Activated CD8-positive, alpha-beta T cell treated with anti-CD3 and anti-CD28 coated beads for 36 hours (primary cell): ENCODE measurements at places on chromosomes 3 and 15.

- H3K27ac ChIP-seq = no peak overlapping the region
- H3K4me3 ChIP-seq = no peak overlapping the region
- no peaks in the 10 kb centered on the region for H3K4me1 ChIP-seq
Observed at GRCh38 chr3:65545429-65545828, 493.3 kb downstream of the MAGI1 start.

GRCh38 chr3:71488391-71488809 is 95.1 kb downstream of the FOXP1 start:
- H3K36me3 ChIP-seq = peaks cover 49% of the 10 kb centered on the region
- no peaks in the 10 kb centered on the region for H3K27me3 ChIP-seq
- H3K27ac ChIP-seq = peak overlapping the region; percentile 98

DNA sequence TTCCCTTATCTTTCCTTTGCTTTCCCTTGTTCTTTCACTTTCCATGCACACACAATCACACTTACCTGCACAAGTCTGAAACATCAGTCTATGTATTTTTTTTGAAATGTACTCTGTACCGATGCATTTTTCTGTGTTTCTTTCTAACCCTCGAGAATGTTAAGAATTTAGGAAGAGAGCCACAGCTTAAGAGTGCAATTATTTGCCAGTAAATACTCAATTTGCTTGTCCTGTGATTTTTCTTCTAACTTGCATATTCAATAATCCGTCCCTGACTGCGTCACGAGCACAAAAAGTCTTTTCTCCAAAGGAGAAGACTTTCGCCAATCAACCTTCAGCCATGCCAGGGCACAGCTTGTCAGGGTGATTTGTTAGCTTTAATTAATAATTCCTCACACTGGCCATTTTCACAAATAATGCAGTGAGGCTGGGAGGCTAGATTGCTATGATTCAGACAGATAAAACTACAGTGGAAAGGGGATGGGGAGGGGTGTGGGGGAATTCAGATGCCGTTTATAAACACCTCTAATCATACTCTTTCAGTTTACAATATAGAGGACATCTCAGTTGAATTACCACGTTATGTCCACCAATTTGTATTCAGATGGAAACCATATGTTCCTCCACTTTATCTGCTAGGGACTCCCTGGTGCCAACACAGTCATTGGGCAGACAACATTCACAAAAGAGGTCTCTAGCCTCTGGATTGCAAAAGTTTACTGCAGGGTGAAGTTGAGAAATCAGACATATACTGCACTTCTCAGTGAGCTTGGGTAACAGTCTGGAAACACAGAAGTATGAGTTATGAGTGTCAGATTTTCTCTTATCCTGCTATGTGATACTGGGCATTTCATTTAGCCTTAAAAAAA is 388.0 kb downstream of the ZBTB20 start:
- no peak overlapping the region for H3K4me3 ChIP-seq
- peaks cover 11% of the 10 kb centered on the region for H3K4me1 ChIP-seq
- no peak overlapping the region for H3K27ac ChIP-seq
- no peaks in the 10 kb centered on the region for H3K27me3 ChIP-seq

DNA sequence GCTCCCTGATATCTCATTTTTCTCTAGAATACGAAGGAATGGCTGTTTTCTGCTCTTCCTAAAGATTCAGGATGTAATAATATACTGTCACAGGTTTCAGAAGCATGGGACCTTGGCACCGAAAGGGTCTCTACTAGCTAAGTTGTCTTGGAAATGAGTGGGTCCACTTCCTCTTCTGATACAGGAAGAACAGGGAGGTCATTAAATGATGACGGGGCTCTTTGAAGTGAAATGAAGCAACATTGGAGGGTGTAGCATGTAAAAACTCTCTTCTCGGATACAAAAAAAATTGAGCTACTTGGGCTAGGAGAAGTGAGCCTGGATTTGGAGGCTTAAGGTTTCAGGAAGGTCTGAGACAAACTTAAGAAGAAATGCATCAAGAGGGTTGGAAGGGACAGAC is 349.8 kb upstream of the TPRG1 start:
- DNase-seq = no peak
- H3K36me3 ChIP-seq = no peaks in the 10 kb centered on the region
- no peaks in the 10 kb centered on the region for H3K4me1 ChIP-seq
- no peak overlapping the region for H3K27ac ChIP-seq
- no peak overlapping the region for H3K4me3 ChIP-seq

GRCh38 chr3:180530276-180530675 is 71.7 kb upstream of the TTC14 start:
- H3K4me1 ChIP-seq = no peaks in the 10 kb centered on the region
- H3K27ac ChIP-seq = no peak overlapping the region
- no peaks in the 10 kb centered on the region for H3K27me3 ChIP-seq
- H3K36me3 ChIP-seq = no peaks in the 10 kb centered on the region

GRCh38 chr3:12809001-12809400 is 12.5 kb downstream of the CAND2 start:
- DNase-seq = no peak
- no peaks in the 10 kb centered on the region for H3K27me3 ChIP-seq
- no peaks in the 10 kb centered on the region for H3K36me3 ChIP-seq
- H3K27ac ChIP-seq = no peak overlapping the region
- peaks cover 7% of the 10 kb centered on the region for H3K4me1 ChIP-seq
- H3K4me3 ChIP-seq = no peak overlapping the region

DNA sequence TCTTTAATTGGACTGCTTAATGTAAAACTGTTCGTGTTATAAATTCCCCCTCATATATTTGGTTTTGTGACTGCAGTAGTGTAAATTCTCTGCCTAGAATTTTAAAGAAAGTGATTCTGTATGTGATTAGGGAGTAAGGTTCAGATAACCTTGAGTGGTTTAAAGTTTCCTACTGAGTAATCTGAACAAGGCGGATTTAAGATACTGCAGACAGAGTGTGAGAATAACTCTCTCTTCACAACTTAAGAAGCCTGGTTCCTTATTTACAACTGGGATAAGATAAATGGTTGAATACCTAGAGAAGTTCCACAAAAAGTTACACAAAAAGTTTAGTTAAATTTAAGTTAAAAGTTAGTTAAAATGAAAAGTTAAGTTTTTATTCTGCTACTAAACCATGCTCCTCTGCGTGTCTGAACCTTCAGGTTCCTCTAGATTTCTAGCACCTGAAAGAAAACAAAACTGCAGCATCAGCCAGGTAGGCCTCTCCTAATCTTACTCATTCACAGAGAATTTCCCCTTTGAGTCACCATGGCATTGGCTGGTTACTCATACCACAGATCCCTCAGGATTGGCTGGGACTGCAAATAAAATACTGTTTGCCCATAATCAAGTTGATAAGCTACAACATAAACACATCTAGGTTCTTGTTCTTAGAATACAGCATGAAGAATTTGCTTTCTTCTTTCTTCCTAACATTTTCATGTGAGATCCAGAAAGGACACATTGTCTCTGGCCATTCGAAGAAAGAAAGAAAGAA is at the start of gene ARL14:
Gene ARL14, plus strand, starts transcription at position 614 of the 757 bp plus-strand sequence. CDS start 187 bp downstream, outside the sequence.
- no peak within 1 kb of the TSS for H3K4me3 ChIP-seq
- no peak for DNase-seq
- H3K36me3 ChIP-seq = no peaks in the 10 kb centered on the region
- no peak within 1 kb of the TSS for H3K27ac ChIP-seq

GRCh38 chr3:178001670-178002101 is 534.5 kb upstream of the KCNMB2 start:
- peaks cover 57% of the 10 kb centered on the region for H3K4me1 ChIP-seq
- peak overlapping the region; percentile 92 for H3K27ac ChIP-seq
- H3K27me3 ChIP-seq = no peaks in the 10 kb centered on the region
- DNase-seq = peak; percentile 65

- no peak for DNase-seq
- H3K27me3 ChIP-seq = peaks cover 17% of the 10 kb centered on the region
- H3K36me3 ChIP-seq = no peaks in the 10 kb centered on the region
- no peaks in the 10 kb centered on the region for H3K4me1 ChIP-seq
- no peak overlapping the region for H3K27ac ChIP-seq
Observed at GRCh38 chr3:2092758-2093157, 5.9 kb upstream of the CNTN4 start.

GRCh38 chr3:104961851-104962250 is 404.9 kb upstream of the ALCAM start:
- no peak overlapping the region for H3K27ac ChIP-seq
- DNase-seq = no peak
- no peak overlapping the region for H3K4me3 ChIP-seq
- no peaks in the 10 kb centered on the region for H3K36me3 ChIP-seq
- H3K4me1 ChIP-seq = no peaks in the 10 kb centered on the region

- DNase-seq = no peak
- no peaks in the 10 kb centered on the region for H3K36me3 ChIP-seq
- no peaks in the 10 kb centered on the region for H3K4me1 ChIP-seq
- H3K4me3 ChIP-seq = no peak overlapping the region
- no peak overlapping the region for H3K27ac ChIP-seq
- H3K27me3 ChIP-seq = peaks cover 2% of the 10 kb centered on the region
Observed at GRCh38 chr3:62084558-62084957, 288.8 kb downstream of the FEZF2 start.

DNA sequence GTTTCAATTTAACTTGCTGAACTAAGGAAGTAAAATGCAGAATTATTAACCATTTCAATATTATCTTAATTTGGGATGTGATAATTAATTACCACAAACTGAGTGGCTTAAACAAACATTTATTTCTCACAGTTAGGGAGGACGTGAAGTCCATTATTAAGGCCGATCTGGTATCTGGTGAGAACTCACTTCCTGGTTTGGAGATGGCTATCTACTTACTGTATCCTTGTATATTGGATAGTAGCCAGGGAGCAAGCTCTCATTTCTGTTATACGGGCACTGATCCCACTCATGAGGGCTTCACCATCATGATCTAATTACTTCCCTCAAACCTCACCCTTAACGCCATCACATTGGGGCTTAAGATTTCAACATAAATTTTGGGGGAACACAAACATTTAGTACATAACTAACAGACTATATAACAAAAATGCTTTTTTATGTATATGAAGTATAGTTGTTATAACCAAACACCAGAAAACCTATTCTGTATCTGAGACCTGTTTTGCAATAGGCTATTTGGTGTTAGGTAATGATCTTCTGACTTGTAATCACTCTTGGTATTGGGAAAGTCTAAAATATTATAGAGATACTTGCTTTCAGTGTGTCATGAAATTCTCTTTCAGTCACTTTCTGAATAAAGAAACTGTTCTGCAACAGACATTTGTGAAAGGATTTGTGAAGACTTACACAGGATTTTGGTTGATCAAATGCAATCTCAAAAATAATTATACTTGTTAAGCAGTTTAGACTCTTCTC is 4.7 kb upstream of the KPNA4 start:
- no peak for DNase-seq
- H3K4me3 ChIP-seq = no peak overlapping the region
- peaks cover 8% of the 10 kb centered on the region for H3K4me1 ChIP-seq
- H3K27ac ChIP-seq = no peak overlapping the region
